Putamen (tissue), 1 donor: ENCODE measurements at places on chromosomes 12 and 14.

DNA sequence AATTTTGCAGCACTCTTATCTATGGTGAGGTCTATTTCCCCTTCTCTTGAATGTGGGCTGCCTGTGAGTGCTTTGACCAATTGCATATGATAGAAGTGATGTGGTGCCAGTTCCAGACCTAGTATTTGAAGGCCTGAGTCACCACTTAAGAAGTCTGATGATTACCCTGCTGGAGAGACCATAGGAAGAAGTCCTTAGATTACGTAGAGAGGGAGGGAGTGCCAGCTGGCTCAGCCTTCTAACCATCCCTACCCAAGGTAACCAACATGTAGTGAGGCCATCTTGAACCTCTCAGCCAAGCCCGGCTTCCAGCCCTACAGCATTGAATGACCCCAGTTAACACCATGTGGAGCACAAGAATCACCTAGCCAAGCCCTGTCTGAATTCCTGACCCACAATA is 166.9 kb downstream of the NELL2 start:
- no peak for DNase-seq

DNA sequence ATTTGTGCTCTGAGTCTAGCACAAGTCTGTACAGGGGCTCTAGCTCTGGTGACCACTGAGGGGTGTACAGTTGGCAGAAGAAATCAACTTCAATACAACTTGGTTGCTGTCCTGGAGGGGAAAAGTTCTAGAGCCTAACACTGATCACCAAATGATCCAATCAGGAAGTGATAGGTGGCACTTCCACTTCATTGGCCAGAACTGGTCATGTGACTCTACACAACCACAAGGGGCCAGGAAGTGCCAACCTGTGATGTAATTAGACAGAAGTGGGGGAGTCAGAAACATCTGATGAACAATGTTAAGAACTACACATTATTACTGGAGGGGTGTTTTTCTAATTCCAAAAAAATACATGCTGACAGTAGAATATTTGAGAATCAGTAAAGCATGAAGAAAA is 401.6 kb downstream of the VRK1 start:
- no peak for DNase-seq

DNA sequence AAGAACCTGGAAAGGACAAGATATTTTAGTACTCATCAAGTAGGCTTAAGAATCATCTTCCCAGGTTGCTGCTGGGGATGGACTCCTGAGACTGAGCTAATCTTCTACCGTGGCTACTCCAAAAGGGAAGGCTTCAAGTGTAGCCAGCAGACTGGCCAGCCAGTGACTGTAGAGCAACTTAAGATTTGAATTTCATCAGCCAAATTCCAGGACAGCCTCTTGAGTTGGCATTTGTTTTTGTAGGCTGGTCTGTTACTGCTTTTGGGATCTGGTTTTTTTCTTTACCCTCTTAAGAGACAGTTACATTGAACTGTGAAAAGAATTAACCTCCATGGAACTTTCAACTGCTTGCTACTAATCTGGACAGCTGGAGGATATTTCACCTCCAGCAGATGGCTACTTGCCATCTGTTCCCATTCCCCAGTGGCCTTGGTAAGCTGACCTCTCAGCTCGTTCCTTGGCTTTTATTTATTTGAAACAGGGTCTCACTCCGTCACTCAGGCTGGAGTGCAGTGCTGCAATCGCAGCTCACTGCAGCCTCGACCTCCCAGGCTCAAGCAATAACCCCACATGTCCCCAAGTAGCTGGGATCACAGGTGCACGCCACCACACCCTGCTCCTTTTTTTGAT is 20.7 kb downstream of the VTI1B start:
- DNase-seq: no peak

- no peak for DNase-seq
Measured at GRCh38 chr12:47867495-47867941, 37.3 kb downstream of the VDR start.

DNA sequence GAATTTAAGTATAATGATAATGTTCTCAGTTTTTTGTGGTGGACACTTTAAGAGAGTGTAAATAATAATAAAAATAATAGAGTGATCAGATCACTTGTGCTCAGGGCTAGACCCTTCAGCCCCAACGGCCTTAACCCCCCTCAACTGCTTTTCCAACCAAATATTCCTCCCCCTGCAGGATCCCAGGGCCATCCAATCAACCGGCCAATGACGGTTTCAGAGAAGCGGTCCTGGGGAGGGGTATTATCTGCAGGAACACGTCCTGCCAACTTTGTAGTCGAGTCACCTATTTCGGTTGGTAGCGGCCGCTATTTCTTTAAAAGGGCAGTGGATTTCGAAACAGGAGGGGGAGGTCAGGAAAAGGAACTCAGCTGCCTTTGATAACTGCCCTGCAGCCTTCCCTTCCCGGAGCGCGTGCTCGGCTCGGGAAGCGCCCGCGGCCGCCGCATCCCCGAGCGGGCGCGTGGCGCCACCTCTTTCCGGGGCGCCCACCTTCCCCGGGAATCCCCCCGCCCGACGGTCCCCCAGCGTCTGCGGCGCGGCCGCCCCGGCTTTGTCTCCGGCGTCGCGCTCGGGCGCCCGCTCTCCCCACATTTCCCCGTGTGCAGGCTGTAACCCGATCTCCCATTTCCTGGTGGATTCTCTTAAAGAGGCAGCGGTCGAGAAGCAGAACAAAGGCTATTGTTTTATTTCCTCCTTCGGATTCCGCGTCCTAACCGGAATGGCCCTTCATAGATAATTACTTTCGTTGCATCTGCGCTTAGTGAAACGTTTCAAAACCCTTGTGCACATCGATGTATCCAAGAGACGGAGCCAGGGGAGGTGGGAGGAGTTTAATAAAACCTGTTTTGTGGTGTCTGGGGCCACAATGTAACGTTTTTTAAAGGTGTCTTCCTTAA is 711 bp upstream of the ETV6 start:
- DNase-seq: peak; percentile 77

GRCh38 chr12:105332925-105333324 is 2.4 kb downstream of the C12orf75 start:
- no peak for DNase-seq

DNA sequence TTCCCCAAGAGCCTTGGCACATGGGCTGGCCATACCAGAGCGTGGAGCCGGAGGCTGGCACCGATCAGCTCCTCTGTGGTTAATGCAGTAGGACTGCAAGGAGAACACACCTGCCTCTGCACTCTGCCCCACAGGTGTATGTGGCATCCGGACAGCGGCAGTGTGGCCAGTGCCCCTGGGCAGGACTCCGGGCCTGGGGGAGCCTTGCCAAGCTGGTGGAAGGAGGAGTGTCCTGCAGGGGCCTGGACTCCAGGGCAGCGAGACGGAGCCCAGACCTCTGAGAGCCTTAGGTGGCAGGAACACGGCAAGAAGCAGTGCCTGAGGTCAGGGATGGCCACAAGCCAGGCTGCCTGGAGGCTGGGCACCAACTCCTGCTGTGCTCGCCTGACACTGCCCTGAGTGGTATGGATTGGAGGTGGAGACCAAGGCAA is 5.3 kb upstream of the BEGAIN start:
- no peak for DNase-seq

- DNase-seq: no peak
Measured at GRCh38 chr12:115403689-115404088, 719.7 kb upstream of the TBX3 start.

DNA sequence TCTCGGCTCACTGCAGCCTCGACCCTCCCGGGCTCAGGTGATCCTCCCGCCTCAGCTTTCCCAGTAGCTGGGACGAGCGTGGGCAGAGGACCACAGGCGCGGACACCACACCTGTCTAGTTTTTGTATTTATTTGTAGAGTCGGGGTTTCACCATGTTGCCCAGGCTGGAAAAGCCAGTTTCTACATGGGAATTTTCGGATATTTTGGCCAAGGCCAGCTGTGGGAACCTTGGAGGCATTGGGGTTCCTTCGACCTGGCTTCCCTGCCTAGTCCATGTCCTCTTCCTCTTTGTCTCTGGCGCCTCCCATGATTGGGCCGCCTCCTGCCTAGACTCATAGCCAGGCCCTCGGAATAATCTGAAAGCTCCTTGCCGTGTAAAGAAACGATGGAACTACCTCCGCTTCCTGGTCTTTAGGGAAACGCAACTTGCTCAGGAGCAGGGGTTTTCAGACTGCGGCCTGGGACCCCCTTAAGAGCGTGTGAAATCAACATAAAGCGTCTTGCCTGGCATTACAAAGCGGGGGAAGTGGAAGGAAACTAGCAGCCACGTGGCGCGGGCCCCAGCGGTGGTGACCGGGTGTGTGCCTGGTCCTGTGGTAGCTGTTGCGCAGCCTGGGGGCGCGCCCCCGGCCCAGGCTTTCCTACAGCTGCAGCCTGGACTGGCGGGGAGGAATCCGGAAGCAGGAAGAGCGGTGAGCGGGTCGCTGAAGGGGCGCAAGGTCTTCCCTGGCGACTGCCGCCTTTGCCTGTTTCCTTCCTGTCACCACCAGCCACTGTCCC is 1.4 kb upstream of the HSP90AA1 start:
- no peak for DNase-seq

GRCh38 chr14:104933746-104934733 is 9.4 kb downstream of the PLD4 start:
- DNase-seq: no peak

DNA sequence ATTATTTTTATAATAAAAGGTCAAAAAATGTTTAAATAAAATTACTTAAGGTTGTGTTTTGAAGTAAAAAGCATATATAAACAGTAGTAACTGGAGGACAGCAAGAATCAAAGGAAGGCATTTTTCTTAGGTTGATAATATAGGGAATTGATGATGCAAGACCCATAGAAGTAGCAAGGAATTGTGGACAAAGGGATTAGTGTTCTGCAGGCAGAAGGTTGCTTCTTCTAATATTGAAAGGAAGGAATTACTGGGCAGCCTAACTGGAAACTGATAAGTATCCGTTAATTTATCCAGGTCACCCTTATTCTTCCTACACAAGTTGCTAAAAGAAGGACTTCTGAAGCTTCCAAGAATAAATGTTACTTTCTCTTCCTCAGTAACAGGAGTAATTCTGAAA is 54.5 kb upstream of the ALX1 start:
- no peak for DNase-seq

DNA sequence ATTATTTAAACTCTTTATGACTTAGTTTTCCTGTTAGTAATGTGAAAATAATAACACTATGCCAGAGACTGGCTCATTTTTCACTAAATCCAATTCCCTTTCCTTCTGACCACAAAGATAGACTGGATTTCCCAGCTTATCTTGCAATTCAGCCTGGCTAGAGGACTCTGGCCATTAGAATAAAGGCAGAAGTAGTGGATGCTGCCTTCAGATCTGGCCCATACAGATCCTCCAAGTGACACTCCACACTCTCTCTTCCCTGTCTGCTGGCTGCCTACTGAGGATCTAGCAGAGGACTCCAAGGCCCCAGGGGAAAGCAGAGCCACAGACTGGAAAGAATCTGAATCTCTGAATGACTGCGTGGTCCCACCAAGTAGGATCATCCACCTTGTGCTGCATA is 188.8 kb upstream of the LMNTD1 start:
- DNase-seq: no peak

GRCh38 chr12:41051954-41052353 is 136.2 kb upstream of the PDZRN4 start:
- DNase-seq: no peak

GRCh38 chr14:50021261-50022031 is 94.9 kb downstream of the VCPKMT start:
- no peak for DNase-seq

DNA sequence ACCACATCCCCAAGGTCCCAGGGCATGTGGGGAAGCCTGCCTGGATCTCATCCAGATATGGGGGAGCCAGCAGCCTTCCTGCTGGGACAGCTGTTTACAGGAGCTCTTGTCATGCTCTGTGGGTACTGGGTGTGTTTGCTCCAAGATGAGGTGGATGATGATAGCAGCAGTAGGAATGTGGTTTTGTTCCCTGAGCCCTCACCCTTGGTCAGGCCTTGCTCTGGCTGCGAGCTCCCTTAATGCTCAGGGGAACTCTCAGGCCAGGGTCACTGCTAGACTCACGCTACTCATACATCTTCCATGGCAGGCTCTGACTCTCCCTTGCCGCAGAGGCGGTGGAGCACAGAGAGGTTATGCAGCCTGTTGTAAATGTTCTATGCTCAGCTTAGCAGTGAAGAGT is 990.3 kb downstream of the AACS start:
- no peak for DNase-seq

DNA sequence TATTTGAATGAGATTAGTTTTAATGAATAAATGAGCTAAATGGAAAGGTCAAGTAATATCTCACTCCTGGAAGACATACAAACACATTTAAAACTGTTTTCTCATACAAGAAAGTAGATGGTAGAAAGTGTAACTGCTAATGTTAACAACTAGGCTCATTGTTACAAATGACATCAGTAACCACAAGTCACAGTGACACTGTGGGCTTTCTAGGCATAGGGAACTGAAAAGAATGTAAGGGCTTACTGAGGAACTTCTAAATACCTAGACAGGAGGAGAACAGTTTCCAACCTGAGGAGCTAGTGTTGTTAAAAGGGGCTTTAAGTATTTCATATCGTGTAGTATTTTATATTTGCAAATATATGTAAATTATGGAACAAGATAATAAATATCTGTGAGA is 17.5 kb upstream of the ERGIC2 start:
- DNase-seq: no peak

DNA sequence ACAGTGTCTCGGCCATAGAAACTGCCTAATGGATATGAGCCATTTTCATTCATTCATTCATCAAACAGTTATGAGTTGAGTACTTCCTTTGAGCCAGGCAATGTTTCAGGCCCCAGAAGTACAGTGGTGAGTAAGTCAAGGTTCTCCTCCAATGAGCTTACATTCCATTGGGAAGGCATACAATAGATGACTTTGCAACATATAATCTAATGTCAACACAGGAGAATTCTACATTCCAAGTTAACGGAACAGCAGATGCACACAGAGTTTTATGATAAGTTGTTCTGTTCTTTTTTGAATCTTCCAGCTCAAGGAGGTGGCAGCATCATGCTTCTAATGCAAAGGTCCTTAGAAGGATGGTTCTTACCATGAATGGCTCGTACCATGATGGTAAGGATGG is 3.2 kb upstream of the RFC5 start:
- no peak for DNase-seq

DNA sequence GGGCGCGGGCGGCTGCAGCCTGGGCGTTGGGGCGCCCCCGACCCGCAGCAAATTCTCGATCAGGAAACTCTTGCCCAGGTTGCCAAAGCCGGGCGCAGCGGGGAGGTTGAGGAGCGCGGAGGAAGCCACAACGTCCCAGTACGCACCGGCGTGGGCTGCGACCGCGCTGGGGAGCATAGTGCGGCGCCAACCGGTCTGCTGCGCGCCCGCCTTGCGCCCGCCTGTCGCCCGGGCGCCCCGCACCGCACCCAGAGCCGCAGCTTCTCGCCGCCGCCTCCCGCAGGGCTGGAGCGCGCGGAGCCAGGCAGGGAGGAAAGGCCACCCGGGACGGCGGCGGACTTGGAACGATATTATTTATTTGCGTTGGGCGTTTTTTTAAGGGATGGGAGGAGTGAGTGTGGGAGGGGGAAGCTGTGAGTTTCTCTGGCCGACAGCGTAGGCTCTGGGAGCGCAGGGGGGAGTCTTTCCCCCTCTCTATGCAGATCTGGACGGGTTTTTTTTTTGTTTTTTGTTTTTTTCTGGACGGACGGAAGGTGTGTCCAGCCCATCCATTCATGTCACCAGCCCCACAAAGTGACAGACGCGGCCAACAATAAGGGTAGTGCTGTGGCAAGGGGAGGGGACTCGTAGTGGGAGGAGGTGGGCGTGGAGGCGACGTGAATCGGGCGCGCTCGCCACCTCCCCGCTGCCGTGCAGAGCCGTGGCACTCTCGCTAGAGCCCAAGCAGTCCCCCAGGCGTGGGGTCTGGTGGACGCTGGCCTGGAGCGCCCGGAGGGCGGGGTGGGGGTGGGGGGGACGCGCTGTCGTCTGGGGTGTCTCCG is at the start of gene DBX2:
Gene DBX2, minus strand, starts transcription at position 349 of the 821 bp plus-strand sequence. Its CDS starts 172 bp downstream, at position 177.
- DNase-seq: no peak
